ENCODE measurements at places on chromosomes 1 and 21. TPM values are rescaled to one million over a fixed set of nuclear protein-coding genes. Genes with fewer than 3 reads are reported as not detected.

- peaks cover 25% of the 10 kb centered on the region for H3K4me1 ChIP-seq
- H3K27me3 ChIP-seq, result no peaks in the 10 kb centered on the region
- no peak for DNase-seq
- no peak overlapping the region for H3K27ac ChIP-seq
- peaks cover 7% of the 10 kb centered on the region for H3K36me3 ChIP-seq
These were observed 20.6 kb downstream of the SLX9 start for GRCh38 chr21:44960141-44961092.

DNA sequence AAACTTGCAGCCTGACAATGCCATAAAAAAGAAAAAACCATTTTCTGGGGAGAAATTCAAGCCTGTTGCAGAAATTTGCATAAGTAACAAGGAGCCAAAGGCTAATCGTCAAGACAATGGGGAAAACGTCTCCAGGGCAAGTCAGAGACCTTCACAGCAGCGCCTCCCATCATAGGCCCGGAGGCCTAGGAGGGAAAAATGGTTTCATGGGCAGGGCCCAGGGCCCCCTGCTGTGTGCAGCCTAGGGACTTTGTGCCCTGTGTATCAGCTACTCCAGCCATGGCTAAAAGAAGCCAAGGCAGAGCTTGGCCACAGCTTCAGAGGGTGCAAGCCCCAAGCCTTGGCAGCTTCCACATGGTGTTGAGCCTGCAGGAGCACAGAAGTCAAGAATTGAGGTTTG is 369.5 kb downstream of the NTNG1 start:
- no peak for DNase-seq
- no peak overlapping the region for H3K4me3 ChIP-seq
- no peaks in the 10 kb centered on the region for H3K36me3 ChIP-seq
- no peaks in the 10 kb centered on the region for H3K4me1 ChIP-seq
- no peaks in the 10 kb centered on the region for H3K27me3 ChIP-seq

- no peak overlapping the region for H3K4me3 ChIP-seq
- no peaks in the 10 kb centered on the region for H3K36me3 ChIP-seq
- no peak overlapping the region for H3K27ac ChIP-seq
These were observed 82.9 kb downstream of the SLC44A5 start for GRCh38 chr1:75528001-75528400.

DNA sequence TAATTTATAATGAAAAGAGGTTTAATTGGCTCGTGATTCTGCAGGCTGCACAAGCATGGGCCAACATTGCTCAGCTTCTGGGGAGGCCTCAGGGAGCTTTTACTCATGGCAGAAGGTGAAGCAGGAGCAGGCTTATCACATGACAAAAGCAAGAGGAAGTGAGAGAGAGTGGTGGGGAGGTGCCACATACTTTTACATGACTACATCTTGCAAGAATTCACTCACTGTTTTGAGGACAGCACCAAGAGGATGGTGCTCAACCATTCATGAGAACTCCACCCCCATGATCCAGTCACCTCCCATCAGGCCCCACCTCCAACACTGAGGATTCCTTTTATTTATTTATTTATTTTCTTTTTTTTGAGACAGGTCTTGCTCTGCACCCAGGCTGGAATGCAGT is 5.5 kb upstream of the PLEKHM2 start:
- no peaks in the 10 kb centered on the region for H3K27me3 ChIP-seq
- peaks cover 5% of the 10 kb centered on the region for H3K4me1 ChIP-seq
- no peak overlapping the region for H3K4me3 ChIP-seq
- no peak for DNase-seq
- no peaks in the 10 kb centered on the region for H3K36me3 ChIP-seq

DNA sequence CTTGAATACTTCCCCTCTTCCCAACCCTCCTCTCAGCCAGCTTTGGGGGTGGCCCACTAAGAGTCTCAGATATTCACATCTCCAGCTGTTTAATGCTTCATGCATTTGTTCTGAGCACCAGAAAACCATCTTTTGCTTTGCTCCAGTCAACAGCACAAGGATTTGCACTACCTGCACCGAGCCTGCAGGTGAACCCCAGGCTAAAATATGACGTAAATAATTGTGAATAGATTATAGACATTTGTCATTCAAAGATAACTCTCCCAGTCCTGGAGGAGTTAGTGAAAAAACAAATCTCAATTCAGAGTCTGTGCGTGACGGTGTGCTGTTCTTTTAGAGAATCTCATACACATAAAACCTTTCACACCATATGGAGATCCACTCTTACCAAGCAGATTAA is 7.4 kb downstream of the CD247 start:
- H3K4me3 ChIP-seq, result no peak overlapping the region
- DNase-seq, result no peak

- no peaks in the 10 kb centered on the region for H3K27me3 ChIP-seq
- H3K27ac ChIP-seq, result no peak overlapping the region
- no peaks in the 10 kb centered on the region for H3K36me3 ChIP-seq
These were observed 153.5 kb downstream of the RERE start for GRCh38 chr1:8663915-8664329.

- H3K27me3 ChIP-seq, result peaks cover 47% of the 10 kb centered on the region
- no peak overlapping the region for H3K27ac ChIP-seq
- H3K36me3 ChIP-seq, result no peaks in the 10 kb centered on the region
These were observed 1.6 kb downstream of the DRAXIN start for GRCh38 chr1:11693024-11693590.

DNA sequence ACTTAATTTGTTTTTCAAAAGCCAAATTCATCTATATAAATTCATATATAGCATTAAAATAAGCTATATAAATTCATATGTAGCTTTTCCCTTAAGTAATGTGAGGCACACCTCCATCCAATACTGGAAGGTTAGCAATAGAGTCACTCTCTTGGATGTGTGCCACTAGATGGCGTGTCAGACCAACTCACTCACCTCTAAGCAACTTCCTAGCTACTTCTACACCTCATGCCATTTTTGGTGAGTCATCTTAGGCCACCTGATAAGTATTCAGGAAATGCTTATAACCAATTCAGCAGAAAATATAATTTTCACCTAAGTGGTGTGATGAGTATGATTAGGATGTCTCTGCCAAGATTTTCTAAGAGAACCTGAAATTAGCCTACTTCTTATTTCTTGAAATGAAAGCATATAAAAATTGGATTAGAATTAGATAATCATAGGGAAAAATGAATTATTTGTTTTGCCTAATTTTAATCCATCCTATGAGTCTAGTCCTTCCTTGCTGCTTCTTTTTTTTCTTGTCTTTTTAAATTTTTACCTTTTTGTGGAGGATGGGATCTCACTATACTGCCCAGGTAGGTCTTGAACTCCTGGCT is 34.4 kb upstream of the TADA1 start:
- H3K36me3 ChIP-seq, result peaks cover 20% of the 10 kb centered on the region
- no peaks in the 10 kb centered on the region for H3K27me3 ChIP-seq
- H3K27ac ChIP-seq, result no peak overlapping the region
- DNase-seq, result peak; percentile 61
- H3K4me1 ChIP-seq, result no peaks in the 10 kb centered on the region
- H3K4me3 ChIP-seq, result no peak overlapping the region

GRCh38 chr1:213327017-213327667 is 276.1 kb downstream of the RPS6KC1 start:
- no peak for DNase-seq
- no peaks in the 10 kb centered on the region for H3K36me3 ChIP-seq
- no peaks in the 10 kb centered on the region for H3K27me3 ChIP-seq
- peaks cover 61% of the 10 kb centered on the region for H3K4me1 ChIP-seq
- peak overlapping the region; percentile 95 for H3K27ac ChIP-seq

GRCh38 chr21:46006547-46007491 is 25.2 kb downstream of the COL6A1 start:
- H3K27ac ChIP-seq, result no peak overlapping the region
- no peaks in the 10 kb centered on the region for H3K27me3 ChIP-seq
- H3K4me3 ChIP-seq, result no peak overlapping the region
- no peaks in the 10 kb centered on the region for H3K4me1 ChIP-seq
- H3K36me3 ChIP-seq, result no peaks in the 10 kb centered on the region
- DNase-seq, result no peak

CCDC27 gene
- total RNA-seq, result not detected

C1orf21 gene
- total RNA-seq, result 32.5 TPM

SMPDL3B gene
- total RNA-seq, result not detected
